ENCODE measurements at places on chromosomes 12 and 14.
A peak's percentile ranks its signal among the peaks of the same experiment; 100 is the strongest.

GRCh38 chr14:28765169-28765830, 1.3 kb upstream of the FOXG1 start:
- no peak for DNase-seq

- no peak for DNase-seq
These were observed 80.6 kb downstream of the HEATR5A start for GRCh38 chr14:31339743-31340142.

DNA sequence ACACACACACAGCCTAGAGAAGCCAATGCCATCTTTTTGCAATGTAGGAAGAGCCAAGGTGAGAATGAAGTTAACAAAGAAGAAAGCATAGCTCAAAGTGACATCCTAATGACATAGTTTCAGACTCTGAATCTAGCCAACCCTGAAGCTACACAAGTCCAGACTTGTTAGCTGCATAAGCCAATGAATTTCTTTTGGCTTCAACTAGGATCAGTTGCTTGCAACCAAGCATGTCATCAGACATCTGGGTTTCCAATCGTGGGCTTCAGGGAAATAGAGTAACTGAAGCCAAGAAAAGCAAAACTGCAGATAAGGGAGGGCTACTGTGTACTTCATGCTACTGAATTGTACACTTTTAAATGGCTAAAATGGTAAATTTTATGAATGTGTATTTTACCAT, 4.4 kb upstream of the GPHN start:
- no peak for DNase-seq

- no peak for DNase-seq
These were observed 87.6 kb upstream of the CLMN start for GRCh38 chr14:95407354-95407753.

DNA sequence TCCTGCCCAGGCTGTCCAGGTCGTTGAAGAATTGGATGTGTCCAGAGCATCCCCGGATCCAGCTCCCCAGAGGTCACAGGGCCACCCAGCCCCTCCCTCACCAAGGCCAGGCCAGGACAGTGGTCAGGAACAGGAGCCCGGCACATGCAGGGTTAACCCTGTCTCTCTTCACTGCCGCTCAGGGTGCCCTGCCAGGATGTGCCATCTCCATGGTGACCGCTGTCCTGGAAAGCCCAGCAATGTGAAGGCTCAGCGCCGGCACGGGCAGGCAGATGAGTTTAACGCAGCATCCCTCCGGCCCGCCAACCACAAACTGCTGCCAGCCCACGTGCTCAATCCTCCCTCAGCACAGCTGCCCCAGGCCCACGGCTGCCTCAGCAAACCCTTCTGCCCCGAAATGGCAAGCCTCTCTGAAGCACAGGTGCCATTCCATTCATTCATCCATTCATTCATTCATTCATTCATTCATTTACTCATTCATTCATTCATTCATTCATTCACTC, 4.4 kb downstream of the TMEM179 start:
- DNase-seq: peak; percentile 17

DNA sequence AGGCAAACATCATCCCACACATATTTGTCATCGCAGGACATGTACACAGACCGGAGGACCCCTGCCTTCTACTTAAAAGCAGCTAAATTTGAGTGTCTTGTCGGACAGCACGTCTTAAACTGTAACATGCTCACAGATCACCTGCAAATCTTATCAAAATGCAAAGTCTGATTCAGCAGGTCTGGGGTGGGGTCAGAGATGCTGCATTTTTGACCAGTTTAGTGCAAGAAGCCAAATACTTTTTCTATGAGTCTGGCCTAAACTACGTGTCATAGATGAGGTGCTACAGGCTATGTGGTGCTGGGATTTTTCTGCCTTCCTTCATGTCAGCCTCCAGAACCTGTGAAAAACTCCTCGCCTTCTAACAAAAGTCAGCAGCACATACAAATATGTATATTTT, 178.8 kb upstream of the LHX5 start:
- DNase-seq: no peak

DNA sequence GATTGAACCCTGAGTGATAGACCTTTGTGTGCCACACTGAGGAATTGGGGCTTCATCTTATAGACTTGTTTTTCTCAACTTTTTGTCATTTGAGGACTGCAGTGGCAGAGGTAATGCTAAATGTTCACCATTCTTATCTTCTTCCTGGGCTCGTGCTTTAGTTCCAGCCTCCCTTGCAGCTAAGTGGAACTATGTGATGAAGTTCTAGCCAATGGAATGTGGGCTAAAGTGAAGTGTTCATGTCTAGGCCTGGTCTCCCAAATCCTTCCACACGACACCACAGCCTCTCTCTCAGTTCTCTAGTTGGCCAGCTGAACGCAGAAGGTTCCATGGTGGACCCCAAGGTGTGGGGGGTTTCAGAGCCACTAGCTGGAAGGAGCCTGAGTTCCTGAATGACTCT, 42.4 kb upstream of the CCDC63 start:
- no peak for DNase-seq

DNA sequence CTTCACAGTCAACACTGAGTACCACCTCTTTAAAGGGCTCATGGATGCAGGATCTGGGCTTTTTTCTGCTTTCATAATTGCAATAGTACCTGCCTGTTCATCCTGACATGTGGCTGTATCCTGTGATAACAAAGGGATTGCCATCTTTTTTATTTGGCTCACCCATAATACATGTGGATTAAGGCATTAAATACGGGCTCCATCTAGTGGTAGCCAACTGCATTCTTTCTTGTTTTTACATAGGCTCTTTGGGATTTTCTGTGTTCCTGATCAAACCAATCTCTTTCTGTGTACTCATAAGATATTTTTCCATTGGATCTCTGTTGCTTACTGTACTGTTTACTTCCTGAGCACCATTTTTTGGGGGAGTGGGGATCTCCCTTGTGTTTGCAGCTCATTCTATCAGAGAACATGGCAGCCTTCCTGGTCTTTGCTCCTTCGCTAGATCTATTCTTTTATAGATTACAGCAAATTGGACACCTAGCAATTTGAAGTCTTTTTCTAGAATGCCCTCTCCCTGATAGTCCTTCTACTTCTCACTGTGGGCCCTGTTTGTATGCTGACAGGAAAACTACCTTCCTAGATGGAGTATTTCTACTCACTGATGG, 723.4 kb upstream of the MDGA2 start:
- peak; percentile 27 for DNase-seq

- no peak for DNase-seq
These were observed 42.9 kb upstream of the ATP23 start for GRCh38 chr12:57898308-57898970.

DNA sequence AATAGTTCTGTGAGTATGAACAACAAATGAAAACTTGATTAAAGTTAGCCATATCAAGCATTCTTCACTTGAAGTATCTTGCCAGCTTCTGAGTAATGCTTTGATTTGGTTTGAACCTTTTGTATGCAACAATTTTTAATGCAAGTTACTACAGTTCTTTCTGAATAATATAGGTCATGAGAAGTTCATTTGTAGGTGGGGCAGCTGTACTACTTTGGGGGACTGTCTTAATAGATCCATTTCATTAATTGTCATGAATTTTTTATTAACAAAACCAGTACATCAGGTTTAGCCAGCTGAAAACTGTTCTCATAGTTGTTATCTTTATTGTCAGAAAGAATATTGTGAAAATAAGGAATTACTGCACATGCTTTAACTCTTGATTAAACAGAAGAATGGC, 142.7 kb downstream of the FOXA1 start:
- no peak for DNase-seq

GRCh38 chr12:122001466-122002209, 20.0 kb upstream of the BCL7A start:
- no peak for DNase-seq

GRCh38 chr12:55043542-55043941, 23.8 kb downstream of the NEUROD4 start:
- DNase-seq: no peak

- peak; percentile 39 for DNase-seq
These were observed 67.8 kb downstream of the VWF start for GRCh38 chr12:6056406-6057240.

GRCh38 chr12:90543374-90543773, 411.6 kb downstream of the CCER1 start:
- peak; percentile 55 for DNase-seq

DNA sequence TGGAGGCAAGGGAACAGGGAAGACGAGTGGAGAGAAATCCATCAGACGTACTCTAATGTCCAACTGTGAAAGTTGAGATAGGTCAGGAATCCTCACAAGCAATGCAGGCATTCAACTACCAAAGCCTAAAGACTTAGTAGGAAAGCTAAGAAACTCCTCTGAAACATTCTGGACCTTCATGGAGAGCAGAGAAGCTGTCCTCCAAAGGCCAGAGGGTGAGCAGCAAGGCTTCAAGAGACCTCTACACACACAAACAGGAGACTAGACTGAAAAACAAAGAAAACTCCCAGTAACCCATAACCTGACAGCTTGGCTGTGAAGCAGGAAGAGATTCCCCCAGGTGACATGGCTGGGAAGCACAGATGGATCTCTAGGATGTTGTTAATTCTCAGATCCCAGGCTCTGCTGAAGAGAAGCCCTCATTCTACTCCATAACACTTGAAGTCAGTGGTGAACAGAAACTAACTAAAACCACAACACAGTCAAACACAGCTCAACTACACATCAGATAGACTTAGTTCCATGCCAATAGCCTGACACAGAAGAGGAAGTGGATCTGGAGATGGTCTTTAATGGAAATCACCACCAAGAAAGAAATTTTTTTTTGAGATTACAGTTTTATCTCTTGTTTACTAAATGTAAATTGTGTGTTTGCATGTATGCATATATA, 23.2 kb upstream of the LYZ start:
- no peak for DNase-seq

GRCh38 chr14:106346534-106347290, 820.3 kb downstream of the TMEM121 start:
- DNase-seq: no peak

- DNase-seq: no peak
These were observed 6.0 kb upstream of the ABCD4 start for GRCh38 chr14:74308695-74309094.

- DNase-seq: peak; percentile 98
These were observed 23.3 kb upstream of the EMP1 start for GRCh38 chr12:13173012-13173932.

DNA sequence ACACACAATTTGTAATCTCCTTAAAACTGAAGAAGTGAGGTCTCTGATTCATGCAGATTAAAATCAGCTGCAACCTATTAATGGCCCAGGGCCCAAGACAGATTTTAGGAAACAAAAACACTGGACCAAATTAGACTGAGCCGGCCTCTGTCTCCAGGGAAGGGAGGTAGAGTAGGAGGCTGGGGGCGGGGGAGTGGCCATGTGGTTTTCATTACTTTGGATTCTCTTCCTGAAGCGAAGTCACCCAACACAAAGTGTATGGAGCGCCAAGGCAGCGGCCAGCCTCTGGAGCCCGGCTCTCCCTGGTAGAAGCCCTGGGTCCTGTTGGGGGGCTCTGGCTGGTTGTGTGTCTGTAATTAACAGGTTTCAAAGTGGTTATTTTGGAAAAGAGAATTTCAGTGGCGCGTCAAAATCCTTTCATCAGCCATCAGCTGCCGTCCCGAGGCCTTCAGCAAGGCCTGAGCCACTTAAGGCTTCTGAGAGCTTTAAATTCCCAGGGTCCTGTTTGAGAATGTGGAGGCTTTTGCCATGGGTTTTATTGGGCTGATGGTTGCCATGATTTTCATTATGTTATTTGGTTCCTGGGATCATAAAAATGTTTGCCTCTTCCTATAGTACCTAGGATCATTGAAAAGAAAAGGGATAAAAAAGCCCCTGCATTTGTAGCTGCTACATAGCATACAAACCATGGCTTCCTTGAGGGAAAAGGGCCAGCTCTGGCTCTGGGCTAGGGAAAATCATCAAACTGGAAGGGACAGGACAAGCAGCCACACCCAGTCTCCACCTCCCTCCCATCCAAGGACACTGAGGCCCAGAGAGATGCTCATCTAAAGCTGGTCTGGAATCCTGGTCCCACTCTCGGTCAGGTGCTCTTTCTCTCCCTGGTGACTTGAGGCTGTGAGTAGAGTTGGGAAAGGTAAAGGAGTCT, 282.4 kb downstream of the ZFP36L1 start:
- DNase-seq: no peak

- no peak for DNase-seq
These were observed 67.7 kb downstream of the PRKCH start for GRCh38 chr14:61388976-61389576.

DNA sequence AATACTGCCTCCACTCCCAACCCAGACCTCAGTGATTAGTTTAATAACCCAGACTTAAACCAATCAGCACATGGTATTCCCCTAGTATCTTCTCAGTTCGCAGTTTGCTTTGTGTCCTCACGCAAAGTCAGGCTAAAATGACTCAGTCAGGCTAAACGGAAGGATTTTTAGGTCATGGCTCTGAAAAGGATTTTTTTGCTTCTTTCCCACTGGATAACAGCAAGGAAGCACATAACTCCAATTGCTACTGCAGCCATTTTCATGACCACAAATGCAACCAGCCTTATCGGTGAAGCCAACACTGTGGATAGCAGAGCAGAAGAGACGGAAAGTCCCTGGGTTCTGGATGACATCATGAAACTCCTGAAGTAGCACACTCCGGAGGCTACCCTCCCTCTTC, 67.7 kb downstream of the ZC3H14 start:
- no peak for DNase-seq

DNA sequence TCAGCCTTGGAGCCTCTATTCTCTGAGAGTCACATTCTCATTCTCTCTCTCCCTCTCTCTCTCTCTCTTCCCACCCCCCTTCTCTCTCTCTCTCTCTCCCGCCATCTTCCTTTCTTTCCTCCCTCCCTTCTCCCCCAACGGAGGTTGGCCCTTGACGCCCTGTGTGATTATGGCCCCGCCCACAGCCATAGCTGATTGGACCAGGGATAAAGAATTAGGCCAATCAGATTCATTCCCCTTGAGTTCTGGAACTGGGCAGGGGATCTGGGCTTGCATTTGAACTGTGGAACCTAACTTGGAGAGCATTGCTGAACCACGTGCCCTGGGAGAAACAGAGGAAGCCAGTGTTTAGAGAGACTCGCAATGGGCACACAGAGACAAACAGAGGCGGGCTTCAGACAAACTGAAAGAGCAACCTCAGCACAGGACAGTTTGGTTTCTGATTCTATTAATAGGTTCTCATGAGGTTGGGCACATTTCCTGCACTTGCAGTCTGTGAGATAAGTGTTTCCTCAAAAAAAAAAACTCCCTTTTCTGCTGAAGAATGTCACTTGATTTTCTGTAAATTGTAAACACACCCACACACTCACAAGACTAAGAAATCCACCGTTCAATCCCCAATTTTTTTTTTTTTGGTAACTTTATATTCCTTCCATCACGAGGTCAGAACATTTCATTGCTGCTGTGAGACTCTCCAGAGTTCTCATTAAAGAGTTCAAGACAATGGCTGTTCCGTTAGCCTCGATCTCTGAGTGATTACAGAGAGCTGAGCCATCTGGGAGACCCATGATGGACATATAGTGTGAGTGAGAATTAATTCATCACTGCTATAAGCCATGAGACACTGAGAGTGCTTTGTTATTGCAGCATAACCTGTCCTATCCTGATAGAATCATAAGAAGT, 3.5 kb upstream of the P2RX7 start:
- peak; percentile 9 for DNase-seq

DNA sequence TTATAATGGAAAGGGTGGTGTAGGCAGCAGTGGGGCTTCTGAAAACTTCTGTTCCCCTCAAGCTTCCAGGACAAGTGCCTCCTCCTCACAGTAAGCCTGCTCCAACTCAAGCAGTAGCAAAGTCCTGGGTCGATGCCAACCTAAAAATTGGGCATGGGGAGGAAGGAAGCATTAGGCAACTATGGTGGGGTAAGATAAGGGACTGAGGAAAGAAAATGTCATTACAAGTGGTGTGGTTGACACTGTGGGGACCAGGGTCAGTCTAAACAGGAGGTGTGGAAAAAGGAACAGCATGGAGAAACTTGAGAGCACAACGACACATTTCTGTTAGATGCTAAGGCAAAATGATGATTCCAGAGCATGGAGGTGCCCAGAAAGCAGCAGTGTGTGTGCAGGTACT, 34.9 kb downstream of the WIF1 start:
- no peak for DNase-seq
